ENCODE measurements at places on chromosomes 7 and 10.

GRCh38 chr10:11298116-11298515 lies 280.4 kb downstream of the CELF2 start:
- DNase-seq, result no peak

- peak; percentile 87 for DNase-seq
Measured at GRCh38 chr10:43574001-43574892, at the start of gene ZNF239. Gene ZNF239 (minus strand): TSS chr10:43574616. CDS start chr10:43558079, 16,537 bp downstream.

DNA sequence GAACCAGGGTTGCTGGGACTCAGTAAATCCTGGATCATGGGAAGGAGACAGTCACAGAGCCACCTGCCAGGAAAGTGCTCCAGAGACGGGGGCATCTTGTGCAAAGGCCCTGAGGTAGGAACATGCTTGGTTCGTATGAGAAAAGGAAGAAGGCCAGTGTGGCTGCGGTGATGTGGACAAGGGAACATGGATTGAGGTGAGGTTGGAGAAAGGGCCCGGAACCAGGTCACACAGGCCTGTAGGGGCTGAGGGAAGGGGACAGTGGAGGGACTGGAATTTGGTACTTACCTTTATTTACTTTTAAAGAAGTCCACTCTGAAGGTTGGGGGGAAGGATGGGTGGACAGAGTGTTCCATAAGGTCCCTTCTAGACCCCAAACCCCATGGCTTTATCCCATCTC lies 32.9 kb upstream of the CXCL12 start:
- DNase-seq, result no peak

- no peak for DNase-seq
Measured at GRCh38 chr10:114388275-114388674, 16.0 kb downstream of the AFAP1L2 start.

DNA sequence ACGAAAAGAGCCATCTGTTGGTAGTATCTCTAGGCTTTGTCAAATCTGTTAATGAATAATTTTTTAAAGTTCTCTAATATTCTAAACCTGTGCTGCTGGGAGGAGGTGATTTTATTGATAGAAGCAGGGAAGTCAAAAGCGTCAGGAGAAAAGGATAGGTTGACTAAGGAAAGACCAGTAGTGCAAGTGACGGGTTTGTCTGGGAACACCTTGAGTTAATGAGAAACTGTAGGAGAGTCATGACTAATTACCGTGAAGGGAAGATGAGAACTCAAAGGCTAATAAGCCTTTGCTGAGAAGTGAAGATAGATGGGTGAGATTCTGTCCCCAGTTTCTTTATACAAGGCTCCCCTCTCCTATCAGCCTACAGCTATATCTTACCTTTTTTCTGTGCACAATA lies 5.0 kb upstream of the PDK4 start:
- DNase-seq, result no peak

DNA sequence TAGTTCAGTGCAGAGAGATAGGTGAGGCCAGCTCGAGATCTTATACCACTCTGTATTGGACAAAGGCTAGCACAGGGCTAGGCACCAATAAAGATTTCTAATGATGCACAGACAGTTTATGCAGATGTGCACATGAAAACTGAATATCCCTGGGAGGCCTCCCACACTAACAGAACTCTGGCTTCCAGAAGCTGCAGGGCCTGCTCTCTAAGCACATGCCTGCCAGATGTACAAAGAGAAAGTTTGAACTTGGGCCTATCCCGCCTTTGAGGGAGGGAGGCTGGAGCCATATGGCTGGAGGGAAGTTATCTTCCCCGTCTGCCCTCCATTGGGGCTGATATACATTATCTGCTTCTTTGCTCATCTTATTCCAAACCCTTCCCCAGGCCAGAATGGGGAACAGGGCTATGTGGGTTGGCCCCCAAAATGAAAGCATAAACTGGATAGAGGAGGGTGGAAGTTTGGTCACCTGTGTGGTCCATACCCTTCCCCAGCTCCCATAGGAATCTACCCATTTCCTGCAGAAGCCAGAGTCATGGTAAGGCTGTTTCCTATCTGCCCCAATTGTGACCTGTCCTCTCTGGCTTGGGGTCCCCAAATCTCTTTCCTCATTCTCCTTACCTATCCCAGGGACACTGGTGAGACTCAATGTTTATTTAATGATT lies 3.8 kb downstream of the KAZALD1 start:
- DNase-seq, result no peak

DNA sequence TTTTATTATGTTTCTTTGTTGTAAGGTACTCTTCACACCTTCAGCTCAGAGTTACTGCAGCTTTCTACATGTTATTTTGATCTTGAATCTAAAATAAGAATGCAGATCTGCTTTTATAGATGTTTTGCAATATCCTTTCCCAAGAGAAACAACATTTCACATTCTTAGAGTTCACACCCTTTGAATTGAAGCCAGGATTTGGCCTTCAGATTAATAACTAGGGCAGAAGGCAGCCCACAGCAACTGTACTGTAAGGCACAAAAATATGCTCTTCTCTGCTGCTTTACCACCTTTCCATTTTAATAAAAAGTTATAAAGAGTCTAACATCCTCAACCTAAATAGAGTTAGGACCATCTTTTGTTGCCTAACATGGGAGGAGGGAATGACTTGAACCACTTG lies 224.7 kb downstream of the LHFPL3 start:
- no peak for DNase-seq

- DNase-seq, result no peak
Measured at GRCh38 chr10:114902151-114902550, 35.8 kb upstream of the TRUB1 start.

DNA sequence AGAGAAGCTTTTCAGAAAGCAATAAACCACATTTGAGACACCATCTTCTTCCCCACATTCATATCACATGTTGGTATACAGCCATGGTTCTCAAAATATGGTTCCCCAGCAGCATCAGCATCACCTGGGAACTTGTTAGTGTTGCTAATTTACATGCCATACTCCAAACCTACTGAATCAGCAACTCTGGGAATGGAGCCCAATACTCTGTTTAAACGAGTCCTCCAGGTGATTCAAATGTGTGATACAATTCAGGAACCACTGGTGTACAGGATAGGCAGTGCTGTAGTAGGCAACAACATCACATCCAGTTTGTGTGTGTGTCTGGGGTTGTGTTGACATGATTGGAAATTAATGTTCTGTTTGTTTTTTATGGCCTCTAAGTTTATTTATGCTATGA lies 47.7 kb downstream of the ZNF277 start:
- no peak for DNase-seq

DNA sequence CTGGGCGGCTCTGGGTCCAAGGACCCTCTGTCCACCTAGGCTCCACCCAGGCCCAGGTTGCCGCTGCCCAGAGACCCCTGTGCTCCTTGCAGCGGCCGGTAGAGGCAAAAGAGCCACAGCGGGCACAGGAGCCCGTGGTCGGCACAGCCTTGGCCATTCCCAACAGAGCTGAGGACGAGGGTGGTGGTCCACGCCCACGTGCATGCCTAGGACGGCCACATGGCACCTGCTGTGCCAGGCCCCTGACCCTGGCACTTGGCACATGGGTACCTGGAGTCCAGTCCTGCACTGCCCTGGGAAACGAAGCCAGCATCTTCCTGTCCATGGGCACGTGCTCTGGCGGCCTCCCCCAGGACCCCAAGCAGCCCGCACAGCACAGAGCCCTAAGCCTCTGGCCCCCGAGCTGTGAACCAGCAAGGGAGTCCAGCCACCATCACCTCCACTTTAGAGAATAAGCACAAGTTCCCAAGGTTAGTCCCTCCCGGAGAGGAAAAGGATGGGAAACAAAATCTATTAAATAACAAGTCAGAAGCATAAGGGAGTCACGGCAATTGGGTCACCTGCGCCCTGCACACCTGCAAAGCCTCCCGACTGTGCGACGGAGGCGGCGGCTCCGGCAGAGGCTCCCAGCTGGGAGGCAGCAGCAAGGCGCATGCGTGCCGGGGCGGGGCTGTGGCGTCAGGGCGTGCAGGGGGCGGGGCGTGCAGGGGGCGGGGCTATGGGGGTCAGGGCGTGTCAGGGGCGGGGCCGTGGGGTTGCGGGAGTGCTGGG lies 59.1 kb downstream of the STK32C start:
- peak; percentile 72 for DNase-seq

DNA sequence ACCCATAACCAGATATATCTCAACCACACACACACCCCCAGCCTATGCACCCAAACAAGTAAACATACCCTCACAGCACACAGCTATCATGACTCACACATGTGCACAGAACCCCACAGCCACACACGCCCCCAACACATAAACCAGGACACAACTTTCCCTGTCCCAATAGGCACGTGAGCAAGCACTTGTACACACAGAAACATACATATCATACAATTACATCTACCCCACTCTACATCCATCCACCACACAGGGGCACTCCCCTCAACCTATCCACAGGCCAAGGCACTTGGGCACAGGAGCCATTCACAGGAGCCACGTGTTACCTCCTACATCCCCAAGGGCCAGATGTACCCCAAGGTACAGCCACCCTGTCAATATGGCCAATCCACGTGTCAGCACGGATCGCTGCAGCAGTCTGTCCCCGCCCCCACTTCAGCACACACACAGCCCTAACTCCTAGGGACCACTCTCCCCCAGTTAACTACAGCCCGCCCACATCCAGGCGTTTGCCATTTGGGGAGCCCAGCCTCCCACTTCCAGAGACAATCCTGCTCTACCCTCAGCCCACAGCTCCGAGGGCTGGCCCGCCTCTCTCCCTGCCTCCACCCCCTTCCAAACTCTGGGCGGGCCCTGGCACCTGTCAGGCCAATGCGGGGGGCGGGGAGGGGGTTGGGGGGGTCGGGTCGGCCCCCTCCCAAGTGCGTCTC lies 163.5 kb downstream of the SH3PXD2A start:
- no peak for DNase-seq

DNA sequence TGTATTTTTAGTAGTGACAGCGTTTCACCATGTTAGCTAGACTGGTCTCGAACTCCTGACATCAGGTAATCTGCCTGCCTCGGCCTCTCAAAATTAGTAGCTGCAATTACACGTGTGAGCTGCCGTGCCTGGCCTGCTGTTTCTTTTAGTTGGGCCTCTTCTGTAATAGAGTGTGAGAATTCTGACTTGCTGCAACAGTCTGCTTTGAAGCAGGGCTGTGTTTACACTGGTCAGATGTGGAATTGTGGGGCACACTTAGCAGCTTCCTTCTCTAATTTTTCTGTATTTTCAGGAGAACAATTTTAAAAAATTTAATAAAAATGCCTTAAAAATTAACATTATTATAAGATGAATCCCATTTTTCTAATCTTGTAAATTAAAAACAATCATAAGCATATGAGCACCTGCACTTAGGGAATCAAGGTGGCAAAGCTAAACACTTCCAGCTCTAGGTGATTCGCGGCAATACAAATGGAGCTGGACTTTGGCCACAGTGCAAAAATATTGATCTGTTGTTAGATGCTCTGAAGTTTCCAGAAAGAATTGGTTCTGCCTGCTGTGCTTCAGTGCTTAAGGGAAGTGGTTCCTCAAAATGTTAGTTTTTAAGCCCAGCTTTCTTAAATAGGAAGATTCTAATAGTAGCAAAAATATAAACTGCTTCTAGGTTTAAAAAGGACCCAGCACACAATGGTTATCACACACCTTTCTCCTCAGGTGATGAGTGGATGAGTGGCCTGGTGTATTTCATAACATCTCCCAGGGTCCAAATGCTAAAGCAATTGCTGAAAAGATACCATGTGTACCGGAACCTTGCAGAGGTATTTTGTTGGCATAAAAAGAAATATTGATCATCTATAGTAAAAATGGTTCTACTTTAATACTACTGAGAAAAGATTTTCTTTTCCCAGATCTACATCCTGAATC lies 63.5 kb upstream of the ATRNL1 start:
- DNase-seq, result no peak

- DNase-seq, result no peak
Measured at GRCh38 chr7:19709249-19709578, 377 bp upstream of the POLR1F start.

DNA sequence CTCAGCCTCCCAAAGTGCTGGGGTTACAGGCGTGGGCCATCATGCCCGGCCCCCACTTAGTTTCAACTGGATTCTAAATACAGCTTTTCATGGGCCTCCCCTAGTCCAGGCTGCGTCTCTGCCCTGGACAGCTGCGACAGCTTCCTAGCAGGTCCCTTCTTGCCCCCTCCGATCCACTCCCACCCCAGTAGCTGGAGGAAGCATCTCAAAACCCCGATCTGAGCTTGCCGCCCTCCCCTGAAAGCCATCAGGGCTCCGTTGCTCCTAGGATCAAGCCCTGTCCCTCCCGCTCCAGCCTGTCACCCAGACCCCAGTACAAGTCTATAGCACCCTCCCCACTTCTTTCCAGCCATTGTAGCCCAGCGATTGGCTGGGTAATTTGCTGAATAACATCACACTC lies 64.5 kb downstream of the VWA2 start:
- no peak for DNase-seq

DNA sequence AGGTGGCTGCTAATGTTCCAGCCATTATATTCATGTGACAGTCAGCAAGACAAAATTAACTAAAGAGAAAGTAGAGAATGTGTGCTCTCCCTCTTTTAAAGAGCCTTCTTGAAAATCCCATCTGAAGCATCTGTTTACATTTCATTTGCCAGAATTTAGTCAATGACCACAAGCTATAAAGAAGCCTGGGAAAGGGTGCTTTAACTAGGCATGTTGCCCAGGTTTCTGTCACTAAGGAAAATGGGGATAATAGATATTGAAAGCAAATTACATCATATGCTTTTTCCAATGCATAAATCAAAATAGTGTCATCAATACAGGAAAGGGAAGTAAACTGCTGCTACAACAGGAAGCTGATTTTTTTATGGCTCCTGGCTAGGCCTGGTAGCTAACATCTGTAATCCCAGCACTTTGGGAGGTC lies 67.7 kb downstream of the ELAPOR2 start:
- no peak for DNase-seq

GRCh38 chr7:47423196-47423595 lies 158.7 kb downstream of the TNS3 start:
- DNase-seq, result no peak

DNA sequence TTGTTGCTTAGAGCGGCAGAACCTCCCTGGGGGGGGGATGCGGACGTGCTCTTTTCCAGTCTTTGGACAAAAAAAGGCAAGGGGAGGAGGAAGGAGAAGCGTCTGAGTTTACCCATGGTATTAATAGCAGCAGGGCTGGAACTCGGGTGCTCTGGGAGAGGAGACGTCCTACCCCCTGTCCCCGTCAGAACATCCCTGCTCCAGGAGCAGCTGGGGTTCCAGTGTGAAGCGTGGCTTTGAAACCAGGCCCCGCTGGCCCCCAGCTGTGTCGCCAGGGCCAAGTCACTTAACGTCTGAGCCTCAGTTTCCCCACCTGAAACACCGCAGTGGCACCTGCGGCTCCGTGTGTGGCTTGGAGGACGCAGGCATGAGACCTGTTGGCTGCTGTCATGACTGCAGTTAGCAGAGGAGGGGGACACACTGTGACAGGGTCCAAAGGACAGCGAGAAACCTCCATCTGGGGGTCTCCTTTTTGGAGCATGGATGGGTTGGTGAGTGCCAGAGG lies 1.4 kb downstream of the AMZ1 start:
- DNase-seq, result no peak

DNA sequence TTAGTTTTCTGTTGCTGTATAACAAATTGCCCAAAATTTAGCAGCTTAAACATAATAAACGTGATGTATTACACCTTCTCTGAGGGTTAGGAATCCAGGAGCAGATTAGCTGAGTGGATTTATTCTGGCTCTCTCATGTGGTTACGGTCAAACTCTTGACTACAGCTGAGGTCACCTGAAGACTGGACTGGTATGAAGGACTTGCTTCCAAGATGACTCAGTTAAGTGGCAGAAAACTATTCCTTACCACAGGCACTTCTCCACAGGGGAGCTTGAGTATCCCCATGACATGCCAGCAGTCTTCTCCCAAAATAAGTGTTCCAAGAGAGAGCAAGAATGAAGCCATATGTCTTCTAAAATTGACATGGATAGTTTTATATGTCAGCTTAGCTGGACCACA lies 957.2 kb upstream of the GHITM start:
- no peak for DNase-seq
